ENCODE measurements at places on chromosomes 3 and 15.

DNA sequence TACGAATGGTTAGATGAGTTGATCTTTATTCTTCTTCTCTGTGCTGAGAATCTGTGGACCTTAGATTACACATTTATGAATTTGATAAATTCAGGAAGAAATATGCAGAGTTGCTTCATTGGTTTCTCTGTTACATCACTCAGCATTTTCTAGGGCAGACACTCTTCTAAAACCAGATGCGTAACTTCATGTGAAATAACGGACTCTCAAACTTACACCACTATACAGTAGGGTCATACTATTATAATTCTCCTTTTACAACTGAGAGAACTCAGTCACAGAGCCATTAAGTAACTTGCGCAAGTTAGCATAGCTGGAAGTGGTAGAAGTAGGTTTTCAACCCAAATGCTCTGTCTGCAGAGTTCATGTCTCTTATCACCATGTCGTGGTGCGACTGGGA, 5.7 kb downstream of the TMEM207 start:
- no peak for DNase-seq

GRCh38 chr3:157170861-157171260, 10.9 kb upstream of the CCNL1 start:
- peak; percentile 53 for DNase-seq

- no peak for DNase-seq
Measured at GRCh38 chr15:70579766-70580165, 183.6 kb downstream of the UACA start.

- no peak for DNase-seq
Measured at GRCh38 chr15:92051716-92052115, 198.2 kb downstream of the SLCO3A1 start.

DNA sequence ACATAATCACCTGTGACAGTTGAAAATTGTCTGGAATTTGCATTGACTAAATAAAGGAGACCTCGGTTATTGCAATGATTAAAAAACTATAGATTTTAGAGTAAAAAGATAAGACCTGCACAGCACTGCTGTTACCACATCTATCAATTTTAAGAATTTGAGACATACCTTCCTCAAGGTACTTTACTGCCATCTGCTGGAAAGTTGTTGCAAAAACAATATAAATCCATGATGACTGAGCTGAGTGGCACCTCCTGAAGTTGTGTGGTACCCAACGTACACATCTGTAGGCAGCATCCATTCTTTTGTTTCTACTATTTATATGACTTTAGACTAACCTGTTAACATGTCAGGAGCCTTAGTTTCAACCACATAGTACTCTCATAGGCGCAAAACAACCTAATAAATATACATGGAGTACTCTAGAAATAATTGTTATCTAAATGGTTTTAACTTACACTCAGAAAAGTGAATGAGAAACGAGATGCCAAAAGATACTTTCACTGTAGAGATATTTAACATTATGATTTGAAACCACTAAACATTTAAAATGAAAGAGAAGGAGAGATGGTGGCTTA, 106.7 kb downstream of the GHSR start:
- peak; percentile 67 for DNase-seq

DNA sequence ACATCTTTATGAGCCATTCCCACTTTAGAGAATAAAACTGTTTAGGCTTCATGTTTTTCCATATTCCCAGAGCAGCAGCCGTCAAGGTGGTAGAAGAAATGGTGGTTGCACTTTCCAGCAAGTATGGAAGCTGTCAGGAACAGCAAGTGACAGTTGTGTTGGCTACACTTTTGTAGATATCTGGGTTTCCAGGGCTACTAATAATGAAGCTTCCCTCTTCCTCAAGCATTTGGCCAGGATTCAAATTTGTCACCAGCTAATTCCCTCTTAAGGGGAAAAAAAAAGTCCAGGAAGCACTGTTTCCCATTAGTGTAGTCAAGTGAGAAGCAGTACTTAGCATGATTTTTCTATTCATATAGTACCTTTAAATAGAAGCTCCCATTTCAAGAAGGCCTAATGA, 252.8 kb downstream of the IGSF11 start:
- DNase-seq = no peak

DNA sequence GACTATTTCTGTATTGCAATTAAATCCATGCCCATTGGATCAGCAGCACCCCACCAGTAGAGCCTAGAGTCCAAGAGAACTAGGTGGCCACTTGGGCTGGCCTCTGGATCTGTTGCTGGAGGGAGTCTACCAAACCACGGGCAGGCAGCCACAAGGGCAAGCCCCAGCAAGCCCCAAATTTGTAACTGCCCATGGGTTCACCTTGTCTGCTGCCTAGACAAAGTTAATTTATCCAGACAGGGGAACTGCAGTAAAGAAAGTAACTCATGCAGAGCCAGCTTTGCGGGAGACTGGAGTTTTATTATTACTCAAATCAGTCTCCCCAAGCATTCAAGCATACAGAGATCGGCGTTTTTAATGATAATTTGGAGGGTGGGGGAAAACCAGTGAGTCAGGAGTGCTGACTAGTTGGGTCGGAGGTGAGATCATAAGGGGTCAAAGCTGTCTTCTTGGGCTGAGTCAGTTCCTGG, 74.0 kb upstream of the TERB2 start:
- DNase-seq = peak; percentile 6

DNA sequence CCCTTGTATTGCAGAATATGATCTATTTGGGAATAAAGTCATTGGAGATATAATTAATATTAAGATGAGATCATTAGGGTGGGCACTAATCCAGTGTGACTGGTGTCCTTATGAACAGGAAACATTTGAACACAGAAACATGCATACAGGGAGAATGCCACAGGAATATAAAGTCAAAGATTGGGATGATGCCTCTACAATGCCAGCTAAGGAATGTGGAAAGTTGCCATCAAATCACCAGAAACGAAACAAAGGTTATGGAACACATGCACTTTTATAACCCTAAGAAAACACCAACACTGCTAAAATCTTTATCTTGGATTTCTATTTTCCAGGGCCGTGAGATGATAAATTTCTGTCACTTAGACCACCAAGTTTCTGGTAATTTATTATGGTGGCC, 442.4 kb upstream of the BCHE start:
- DNase-seq = no peak

GRCh38 chr15:90022905-90023700, 22.0 kb downstream of the ZNF710 start:
- no peak for DNase-seq

GRCh38 chr15:54687628-54688027, 509.1 kb downstream of the RSL24D1 start:
- DNase-seq = no peak

- DNase-seq = peak; percentile 52
Measured at GRCh38 chr3:158773845-158774830, 27.7 kb upstream of the MFSD1 start.

GRCh38 chr15:73596174-73596573, 37.0 kb downstream of the NPTN start:
- DNase-seq = no peak

DNA sequence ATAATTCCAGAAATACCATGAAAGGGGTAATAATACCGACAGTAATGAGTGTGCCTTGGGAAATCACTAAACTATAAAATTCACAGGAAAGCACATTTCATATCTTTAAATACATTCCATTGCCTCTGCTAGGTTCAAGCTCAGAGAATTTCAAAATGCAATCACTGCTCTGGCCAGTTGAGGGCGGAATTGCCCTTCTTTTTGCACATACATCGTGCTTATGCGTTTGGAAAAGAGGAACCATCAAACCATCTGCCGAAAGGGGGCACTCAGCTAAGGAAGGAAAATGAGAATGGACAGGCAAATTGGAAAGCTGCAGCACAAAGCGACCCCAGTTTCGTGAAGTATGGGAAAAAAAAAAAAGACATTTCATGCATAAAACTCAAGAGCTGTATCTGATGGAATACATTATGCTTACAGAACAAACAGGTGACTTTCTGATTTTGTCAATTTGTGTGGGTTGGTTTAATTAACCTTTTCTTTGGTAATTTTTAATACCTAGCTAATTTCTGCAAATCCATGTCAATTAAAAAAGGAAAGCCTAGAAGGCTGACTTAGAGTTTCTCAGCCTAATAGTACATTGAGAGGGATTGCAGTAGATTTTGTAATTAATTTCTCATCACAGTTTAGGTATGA, 61.4 kb downstream of the TUSC7 start:
- peak; percentile 82 for DNase-seq

- peak; percentile 35 for DNase-seq
Measured at GRCh38 chr3:57803647-57804081, 47.6 kb downstream of the SLMAP start.
